ENCODE measurements at places on chromosomes 2 and 18.

DNA sequence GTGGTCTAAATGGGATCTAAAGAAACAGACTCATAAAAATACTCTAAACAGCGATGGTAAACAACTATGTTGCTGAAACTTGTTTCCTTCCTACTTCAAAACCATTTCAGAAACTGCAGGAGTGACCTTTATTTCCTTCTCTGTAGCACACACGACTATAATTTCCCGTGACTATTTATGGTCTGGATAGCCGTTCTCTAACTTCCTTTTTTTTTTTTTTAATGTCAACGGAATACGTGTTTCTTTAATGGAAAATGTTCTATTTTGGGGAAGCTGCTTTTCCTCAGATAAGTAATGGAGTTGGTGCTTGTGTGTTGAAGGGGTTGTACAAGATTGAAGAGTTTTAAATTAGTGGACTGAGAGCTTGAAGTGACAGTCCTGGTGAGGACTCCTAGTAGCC, 224.1 kb downstream of the PHLPP1 start:
- no peak for DNase-seq

DNA sequence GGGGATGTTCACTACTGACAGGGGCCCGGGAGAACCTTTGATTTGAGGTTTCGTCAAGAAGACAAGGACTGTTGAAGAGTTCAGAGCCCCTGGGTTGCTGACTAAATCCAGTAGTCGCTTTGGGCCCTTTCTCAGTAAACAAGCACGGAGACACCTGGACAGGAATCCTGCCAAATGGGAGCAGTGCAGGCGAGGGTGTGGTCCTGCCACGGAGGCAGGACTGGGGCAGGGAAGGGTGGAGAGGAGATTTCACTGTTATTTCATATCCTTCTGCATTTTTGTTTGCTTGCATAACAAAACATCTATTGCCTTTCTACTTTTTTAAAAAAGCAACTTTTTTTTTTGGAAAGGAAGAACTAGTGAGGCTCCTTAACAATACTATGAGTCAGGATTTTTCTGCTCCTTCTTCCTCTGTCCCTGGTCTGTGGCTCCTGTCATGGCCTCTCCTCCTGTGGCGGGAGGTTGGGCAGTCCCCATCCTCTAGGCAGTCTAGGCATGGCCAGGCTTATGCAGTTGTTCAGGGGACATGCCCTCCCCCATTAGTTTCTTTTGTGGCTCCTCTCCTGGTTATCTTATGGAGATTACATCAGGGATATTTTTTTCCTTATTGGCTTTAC, 57.7 kb downstream of the ARHGEF4 start:
- DNase-seq, result no peak

GRCh38 chr2:182946958-182947369, 80.5 kb upstream of the FRZB start:
- DNase-seq, result no peak

DNA sequence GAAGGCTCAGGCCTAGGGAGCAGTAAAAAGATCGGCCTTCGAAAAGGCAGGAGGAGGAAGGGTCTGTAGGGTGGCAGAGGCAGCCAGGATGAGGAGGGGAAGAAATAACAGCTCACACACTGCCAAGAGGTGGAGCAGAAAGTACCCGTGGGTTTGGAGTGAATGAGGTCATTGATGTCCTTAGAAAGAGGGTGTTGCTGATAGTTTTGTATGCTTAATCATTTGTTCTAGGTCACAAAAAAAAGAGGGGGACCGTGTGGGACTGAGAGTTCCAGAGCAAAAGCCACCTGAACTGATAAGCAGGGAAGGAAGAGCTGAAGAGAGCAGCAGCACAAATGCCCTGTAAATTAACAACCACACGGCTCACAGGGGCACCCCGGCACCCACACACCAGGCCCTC, 140.4 kb downstream of the FAM161A start:
- no peak for DNase-seq

GRCh38 chr2:240765007-240765406, 55.0 kb downstream of the KIF1A start:
- DNase-seq, result no peak

DNA sequence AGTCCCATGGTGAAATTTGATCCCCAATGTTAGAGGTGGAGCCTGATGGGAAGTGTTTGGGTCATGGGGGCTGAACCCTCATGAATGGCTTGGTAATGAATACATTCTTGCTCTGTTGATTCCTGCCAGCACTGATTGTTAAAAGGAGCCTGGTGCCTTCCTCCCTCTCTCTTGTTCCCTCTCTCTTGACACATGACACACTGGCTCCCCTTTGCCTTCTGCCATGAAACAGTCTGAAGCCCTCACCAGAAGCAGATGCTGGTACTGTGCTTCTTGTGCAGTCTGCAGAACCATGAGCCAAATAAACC, 30.6 kb upstream of the EPC2 start:
- DNase-seq, result no peak

- no peak for DNase-seq
Observed at GRCh38 chr2:1268034-1268433, 145.2 kb upstream of the TPO start.

GRCh38 chr18:26804519-26804918, 61.0 kb downstream of the AQP4 start:
- no peak for DNase-seq

DNA sequence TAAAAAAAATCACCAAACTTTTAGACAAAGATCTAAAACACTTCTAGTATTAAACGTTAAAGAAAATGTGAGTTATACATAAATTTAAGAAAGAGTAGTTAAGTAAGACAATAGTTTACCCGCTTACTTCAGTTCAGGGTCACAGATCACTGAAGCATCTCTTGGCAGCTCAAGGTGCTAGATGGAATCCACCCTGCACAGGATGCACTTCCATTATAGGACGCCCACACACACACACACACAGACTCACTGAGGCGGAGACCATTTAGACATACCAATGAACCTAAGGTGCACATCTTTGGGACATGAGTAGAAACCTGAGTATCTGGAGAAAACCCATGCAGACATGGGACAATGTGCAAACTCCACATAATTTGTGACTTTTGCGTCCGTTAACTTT, 630.6 kb upstream of the ZNF804A start:
- DNase-seq, result no peak

- DNase-seq, result peak; percentile 46
Observed at GRCh38 chr2:102251042-102251848, 60.1 kb upstream of the IL1RL1 start.

DNA sequence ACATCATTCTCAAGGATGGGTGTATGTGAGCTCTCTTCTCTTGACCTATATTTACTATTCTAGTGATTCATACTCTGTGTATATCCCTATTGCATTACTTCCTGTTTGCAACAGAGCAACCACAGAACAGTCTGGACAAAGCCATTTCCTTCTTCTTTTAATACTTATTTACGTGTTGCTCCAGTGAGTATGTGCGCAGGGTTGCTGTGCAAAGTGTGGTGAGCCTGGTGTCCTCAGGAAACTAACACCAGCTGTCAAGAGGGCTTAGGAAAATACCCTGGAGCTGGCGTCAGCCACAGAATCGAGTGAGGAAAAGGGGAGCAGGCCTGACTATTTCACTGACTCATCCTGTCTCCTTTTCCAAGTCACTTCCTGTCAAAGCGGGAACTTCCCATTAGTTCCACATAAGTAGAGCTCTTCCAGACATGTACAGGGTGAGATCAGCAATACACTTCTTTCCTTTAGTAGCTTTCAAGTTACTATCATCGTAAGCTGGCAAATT, 214.1 kb upstream of the COPS8 start:
- DNase-seq, result no peak

DNA sequence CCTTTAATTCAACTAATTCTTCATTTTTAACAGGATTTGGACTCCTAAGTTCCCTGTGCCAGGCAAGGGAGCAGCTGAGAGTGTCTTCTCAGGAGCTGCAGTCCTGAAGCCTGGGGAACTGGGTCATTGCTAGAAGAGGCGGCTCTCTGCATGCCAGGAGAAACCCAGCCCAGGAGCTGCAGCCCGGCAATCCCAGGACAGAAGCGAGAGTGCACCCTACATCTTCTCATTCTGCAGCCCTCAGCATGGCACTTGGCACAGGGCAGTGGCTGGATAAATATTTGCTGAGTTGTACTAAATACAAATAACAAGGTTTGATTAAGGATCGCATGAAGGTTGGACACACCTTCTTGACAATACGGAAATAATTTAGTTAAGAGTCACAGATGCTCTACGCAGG, 244.9 kb upstream of the PXDN start:
- no peak for DNase-seq

DNA sequence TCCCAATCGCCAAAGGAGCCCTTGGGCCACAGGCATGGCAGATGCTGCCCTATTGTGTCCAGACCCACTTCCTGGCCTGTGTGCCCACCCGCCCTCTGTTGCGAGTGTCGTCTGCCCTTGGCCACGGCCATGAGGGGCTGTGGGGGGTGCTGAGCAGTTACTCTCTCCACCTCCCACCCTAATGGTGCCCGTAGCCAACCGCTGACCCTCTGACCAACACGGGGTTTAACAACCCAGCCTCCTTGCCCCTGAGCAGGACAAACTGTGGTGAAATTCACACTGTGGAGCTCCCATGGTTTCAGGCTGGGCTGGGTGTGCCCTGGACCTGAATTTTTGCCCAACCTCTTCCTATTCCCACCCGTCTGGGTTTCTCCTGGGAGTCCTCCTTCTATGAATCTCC, 145.7 kb upstream of the HDAC4 start:
- DNase-seq, result no peak

- DNase-seq, result no peak
Observed at GRCh38 chr2:10584843-10585475, 104.8 kb downstream of the NOL10 start.

GRCh38 chr2:66171530-66171929, 263.4 kb upstream of the MEIS1 start:
- no peak for DNase-seq

DNA sequence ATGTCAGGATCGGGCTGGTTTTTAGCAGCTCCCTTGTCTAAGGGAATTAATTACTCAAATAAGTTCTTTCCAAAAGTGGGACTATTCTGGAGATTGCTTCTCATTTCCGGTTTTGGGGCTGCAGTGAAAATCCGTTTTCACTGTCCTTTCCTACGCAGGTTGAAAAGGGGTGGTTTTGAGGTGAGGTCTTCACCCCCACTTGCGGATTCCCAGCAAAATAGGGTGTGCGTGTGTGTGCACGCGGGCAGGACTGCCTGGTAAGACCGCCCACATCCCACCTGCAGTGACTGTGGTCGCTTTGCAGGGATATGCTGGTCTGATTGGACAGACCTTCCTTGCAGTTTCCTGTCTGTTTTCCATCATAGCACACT, 472 bp upstream of the PLEKHM3 start:
- DNase-seq, result peak; percentile 8

DNA sequence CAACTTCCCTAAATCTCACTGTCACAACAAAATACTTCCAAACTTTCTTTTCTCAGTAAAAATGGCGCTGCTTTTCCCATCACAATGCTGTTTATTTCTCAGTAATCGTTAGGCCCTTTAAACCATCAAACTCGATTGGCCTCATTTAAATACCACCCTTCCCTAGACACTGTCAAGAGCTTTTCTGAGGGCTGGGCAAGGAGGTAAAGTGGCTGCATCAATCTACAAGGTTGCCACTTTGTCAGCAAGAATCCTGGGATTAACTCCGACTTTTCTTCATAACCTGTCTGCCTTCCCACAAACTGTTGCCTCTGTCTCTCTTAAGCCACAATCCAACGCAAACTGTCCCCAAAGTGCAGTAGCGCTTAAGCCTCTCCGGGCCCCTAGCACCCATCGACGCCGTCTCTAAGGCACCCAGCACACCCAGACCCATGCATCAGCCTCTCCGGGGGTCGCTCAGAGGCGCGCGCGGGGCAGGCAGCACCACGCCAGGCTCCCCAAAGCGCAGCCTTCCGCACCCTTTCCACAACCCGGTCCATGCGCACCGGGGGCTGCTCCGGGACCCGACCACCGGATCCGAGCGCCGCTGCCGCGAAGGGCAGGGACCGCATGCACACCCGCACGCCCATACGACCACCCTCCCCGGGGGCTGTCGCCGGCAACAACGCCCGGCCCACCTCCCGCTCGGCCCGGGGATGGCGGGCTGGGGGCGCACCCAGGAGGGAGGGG, 683 bp downstream of the MBOAT2 start:
- no peak for DNase-seq
